ENCODE measurements at places on chromosomes 7 and 10.

DNA sequence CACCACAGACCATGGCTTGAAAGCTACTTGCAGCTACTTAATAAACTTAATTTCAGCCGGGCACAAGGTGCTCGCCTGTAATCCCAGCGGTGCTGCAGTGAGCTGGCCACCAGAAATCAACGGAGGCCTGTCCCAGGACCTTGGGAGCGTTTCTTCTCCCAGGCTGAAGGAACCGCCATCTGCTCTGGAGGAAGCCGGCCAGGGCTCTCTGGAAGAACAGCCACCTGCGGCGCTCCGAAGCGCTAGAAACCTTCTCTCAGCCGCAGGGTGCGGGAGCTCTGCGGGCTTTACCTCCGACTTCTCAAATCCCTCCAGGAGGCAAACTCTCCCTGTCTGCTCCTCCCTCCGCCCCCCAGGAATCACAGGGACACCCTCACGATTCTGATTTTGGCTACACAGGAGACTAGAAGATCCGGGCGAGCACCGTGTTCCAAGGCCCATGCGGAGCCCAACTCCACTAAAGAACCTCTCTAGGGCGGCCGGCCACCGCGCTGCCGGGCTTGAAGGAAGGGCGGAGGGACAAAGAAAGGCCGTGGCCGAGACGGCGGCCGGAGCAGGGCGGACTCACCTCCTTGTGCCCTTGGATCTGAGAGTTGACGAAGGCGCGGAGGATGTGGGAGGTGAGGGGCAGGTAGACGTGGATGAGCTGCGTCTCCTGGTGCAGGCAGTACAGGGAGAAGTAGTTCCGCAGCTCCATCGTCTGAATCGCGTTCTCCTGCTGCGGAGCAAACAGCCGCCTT is 14.4 kb downstream of the NUDT1 start:
- no peak for DNase-seq

- peak; percentile 10 for DNase-seq
These were observed 33.4 kb upstream of the PLPP4 start for GRCh38 chr10:120423431-120424197.

DNA sequence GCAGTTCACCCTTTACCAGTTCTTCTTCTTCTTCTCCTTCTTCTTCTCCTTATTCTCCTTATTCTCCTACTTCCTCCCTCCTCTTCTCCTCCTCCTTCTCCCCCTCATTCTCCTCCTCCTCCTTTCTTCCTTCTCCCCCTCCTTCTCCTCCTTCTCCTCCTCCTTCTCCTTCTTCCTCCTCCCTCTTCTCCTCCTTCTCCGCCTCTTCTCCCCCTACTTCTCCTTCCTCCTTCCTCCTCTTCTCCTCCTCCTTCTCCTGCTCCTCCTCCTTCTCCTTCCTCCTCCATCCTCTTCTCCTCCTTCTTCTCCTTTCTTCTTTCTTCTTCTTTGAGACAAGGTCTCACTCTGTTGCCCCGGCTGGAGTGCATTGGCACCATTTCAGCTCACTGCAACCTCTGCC is 58.0 kb upstream of the LRGUK start:
- no peak for DNase-seq

GRCh38 chr7:86889501-86889900 is 170.0 kb downstream of the ELAPOR2 start:
- no peak for DNase-seq

GRCh38 chr10:80413271-80413996 is 5.1 kb downstream of the PRXL2A start:
- DNase-seq = no peak

DNA sequence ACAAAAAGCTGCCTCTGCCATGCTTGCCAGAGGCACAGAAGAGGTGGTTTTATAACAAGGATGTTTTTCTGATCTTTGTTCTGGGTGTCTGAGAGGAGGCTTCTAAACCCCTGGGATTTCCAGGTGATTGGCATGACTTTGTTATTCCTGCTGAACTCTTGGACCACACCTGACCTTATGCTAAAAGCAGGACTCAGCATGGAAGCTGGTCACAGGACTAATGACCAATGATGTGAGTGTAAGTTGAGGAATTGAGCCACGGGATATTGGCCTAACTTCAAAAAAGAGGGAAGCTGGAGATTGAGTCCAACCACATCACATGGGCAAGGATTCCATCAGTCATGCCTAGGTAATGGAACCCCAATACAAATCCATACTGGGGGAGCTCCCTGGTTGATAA is 437.9 kb downstream of the POM121L12 start:
- no peak for DNase-seq

- DNase-seq = no peak
These were observed 531.3 kb downstream of the ATRNL1 start for GRCh38 chr10:115624448-115624847.

GRCh38 chr10:120948889-120949608 is 97.9 kb downstream of the WDR11 start:
- peak; percentile 26 for DNase-seq

- no peak for DNase-seq
These were observed 422.3 kb upstream of the PCDH15 start for GRCh38 chr10:55223352-55223751.

Measured in KG1 (cell line).